ENCODE measurements at places on chromosomes 7 and 10.

DNA sequence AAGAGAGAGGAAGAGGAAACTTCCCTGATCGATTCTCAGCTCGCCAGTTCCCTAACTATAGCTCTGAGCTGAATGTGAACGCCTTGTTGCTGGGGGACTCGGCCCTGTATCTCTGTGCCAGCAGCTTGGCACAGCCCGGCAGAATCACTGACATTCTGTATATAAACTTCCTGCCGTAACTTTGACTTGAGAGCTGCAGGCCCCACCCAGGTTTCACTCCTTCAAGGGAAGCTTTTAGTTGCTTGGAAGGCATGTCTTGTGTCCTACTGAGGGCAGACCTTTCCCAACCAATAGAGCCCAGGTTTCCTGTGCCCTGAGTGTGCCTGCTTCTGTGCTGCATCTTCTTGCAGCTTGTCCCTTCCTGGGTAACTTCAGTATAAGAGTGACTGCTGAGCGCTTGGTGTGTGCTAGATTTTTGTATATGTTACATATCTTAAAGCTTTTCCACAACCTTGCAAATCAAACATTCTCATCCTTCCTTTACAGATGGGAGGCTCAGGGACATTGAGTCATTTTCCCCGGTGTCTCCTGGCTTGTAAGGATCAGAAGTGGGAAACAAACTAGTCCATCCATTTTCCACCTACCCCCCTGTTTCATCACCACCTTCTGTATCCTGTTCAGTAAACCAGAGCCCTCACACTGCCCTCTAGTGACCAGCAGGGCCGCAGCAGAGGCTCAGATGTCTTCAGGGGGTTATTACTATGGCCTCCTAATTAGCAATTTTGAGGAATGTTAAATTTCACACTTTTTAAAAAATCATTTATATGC, 225.2 kb upstream of the PRSS58 start:
- no peak for DNase-seq

DNA sequence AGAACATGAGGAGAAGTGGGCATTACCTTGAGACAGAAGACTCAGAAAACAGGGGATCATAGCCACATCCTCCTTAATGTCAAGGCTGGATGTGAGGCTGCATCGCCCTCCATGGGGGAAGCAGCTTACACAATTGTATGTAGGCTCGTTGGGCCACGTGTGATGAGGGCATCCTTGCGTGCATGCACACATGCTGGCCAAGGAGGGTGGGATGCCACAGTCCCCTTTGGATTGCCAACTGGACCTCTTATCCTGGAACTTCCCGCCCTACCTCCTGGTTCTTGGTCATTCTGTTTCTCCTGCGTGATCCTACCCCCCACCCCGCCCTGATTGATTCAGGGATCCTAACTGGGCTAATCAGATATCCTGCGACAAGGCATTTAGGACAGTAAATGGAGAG, 102.0 kb downstream of the PRKAG2 start:
- DNase-seq, result no peak

- DNase-seq, result peak; percentile 62
Measured at GRCh38 chr7:95684037-95684436, 87.7 kb upstream of the PDK4 start.

GRCh38 chr10:59831658-59832503, 74.5 kb downstream of the CCDC6 start:
- DNase-seq, result no peak

GRCh38 chr7:18524248-18524647, 28.7 kb downstream of the HDAC9 start:
- no peak for DNase-seq

Data from RCC 7860 (cell line).